ENCODE measurements at places on chromosomes 4 and X. TPM values are rescaled to one million over a fixed set of nuclear protein-coding genes. Genes with fewer than 3 reads are reported as not detected.

- no peak for DNase-seq
Observed at GRCh38 chr4:53986062-53986461, 78.3 kb downstream of the CHIC2 start.

GRCh38 chr4:103478210-103478609 lies 241.6 kb downstream of the TACR3 start:
- no peak for DNase-seq

GRCh38 chrX:41087201-41087600 lies 2.0 kb downstream of the USP9X start:
- no peak for DNase-seq

SLC10A6 gene
- 0.66 TPM for total RNA-seq

DNA sequence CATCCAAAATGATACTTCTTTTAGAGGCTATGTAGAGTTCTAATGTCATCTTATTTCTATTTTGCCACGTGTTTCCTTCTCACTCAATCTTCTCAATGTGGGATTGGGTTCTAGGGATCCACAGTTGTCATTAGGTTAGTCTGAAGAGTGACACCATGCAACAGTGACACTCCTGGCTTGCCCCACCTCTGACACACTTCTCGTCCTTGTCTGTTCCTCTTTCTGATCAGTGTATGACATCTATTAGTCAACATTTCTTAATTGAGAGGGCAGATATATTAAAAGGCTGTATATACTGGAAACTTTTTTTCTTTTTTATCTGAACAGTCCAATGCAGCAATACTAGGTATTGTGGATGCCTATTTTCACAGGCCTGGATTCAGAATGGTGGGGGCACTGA lies 67.6 kb upstream of the GYPA start:
- DNase-seq, result no peak

DNA sequence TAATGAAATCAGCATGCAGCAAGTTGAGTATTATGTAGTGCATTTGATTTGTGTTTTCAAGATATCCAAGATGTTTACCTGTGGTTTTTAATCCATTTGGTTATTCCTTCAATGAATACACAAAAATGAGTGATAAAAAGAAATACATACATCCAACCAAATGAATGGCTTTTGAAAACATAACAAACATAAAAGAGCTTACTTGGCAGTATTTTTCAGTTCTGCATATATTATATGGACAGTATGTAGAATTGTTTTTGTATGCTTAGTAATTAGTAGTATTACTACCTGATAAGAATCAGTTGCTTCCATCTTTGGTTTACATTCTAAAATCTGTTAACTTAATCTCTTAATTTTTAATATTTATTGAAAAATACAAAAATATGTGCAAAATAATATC lies 908.9 kb upstream of the AGA start:
- no peak for DNase-seq

- no peak for DNase-seq
Observed at GRCh38 chrX:70762285-70762684, 146.2 kb downstream of the TEX11 start.

SRPX2 gene
- 27.5 TPM for total RNA-seq

DNA sequence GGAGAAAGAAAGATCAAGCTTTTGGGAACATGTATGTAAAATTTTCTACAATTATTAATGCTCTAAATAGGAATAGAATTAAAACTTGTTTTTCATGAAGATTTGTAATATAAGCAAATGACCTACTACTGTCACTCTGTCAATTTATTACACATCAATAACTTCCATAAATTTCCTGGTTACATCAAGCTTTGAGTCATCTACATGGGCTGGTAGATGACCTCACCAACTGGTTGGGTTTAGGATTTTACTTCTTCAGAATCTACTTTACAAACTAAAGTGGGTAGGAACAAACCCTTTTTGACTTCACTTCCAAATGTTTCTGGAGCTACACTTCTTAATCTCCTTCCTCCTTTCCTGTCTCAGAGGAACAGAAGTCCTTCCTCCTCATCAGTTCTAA lies 12.0 kb upstream of the LRAT start:
- DNase-seq, result no peak

KIAA0232 gene
- 70.4 TPM for total RNA-seq

GRCh38 chr4:152996111-152996571 lies 60.0 kb downstream of the FHDC1 start:
- no peak for DNase-seq

GRCh38 chr4:83454686-83455085 lies 937 bp downstream of the HELQ start:
- DNase-seq, result no peak

MAGEA1 gene
- total RNA-seq, result not detected

GRCh38 chr4:187390646-187391045 lies 604.9 kb upstream of the ZFP42 start:
- no peak for DNase-seq

TMSB15C gene
- total RNA-seq, result not detected

DOCK11 gene
- 4.6 TPM for total RNA-seq

GIMD1 gene
- total RNA-seq, result not detected

MYOZ2 gene
- 809 TPM for total RNA-seq

UGT2B17 gene
- total RNA-seq, result not detected

DNA sequence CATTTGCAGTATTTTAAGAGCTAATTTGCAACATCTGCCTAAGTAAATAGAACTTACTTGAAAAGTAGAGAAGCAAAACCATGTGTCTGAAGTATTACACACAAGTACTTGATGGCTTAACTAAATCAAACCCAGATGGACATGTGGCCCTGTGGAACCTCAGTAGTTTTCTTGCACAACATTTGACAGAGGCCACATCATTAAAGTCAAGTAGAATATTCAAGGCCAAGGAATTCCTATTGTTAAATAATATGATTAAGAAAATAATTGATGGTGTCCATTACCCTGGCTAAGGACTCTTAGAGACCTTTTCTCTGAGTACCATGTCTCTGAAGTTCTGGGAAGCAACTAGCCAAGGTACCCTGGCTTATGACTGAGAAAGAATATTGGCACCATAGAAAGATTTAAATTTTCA lies 135.4 kb upstream of the OTUD4 start:
- DNase-seq, result no peak

- DNase-seq, result no peak
Observed at GRCh38 chr4:172105918-172106317, 292.7 kb downstream of the GALNTL6 start.

ZNF81 gene
- 7.1 TPM for total RNA-seq

DNA sequence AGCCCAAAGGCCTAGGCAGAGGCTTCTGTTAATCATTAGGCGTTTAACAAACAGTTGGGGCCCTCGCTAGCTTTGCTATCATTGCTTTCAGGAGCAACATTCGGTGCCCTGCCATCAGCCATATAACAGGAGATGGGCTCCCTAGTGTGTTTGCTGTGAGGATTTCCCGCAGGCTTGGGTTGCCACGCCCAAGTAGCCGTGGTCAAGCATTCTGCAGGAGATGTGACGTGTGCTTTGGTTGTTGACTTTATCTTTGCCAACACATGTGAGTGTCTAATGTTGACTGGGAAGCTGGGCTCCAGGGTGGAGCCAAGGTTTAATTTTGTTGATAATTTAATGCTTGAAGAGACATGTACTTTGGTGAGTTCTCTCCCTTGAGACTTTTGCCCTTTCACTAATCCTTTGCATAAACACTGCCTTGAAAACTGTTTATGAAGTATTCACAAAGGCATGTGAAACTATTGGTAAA lies 184.6 kb upstream of the KIT start:
- no peak for DNase-seq

NIPAL1 gene
- 0.33 TPM for total RNA-seq

TLL1 gene
- 0.88 TPM for total RNA-seq

GRCh38 chr4:164926301-164926700 lies 49.3 kb downstream of the APELA start:
- no peak for DNase-seq

TRIM75 gene
- total RNA-seq, result not detected

DNA sequence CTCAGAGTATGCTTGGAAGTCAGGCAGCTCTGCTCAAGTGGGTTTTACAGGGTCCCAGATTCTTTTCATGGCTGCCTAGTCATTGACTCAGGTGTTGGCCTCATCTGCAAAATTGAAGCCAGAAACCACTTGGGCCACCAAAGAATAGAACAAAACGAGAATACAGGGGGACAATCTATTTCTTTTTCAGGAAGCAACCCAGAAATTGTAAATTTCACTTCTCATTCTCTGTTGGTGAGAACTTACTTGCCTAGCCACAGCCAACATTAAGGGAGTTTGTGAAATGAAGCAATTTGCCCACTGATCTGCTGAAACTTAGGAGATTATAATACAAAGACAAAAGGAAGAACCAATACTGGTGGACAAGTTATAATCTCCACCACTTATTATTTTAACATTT lies 8.6 kb upstream of the TKTL2 start:
- DNase-seq, result no peak

- DNase-seq, result no peak
Observed at GRCh38 chrX:63855896-63856295, 70.9 kb upstream of the ARHGEF9 start.

DNA sequence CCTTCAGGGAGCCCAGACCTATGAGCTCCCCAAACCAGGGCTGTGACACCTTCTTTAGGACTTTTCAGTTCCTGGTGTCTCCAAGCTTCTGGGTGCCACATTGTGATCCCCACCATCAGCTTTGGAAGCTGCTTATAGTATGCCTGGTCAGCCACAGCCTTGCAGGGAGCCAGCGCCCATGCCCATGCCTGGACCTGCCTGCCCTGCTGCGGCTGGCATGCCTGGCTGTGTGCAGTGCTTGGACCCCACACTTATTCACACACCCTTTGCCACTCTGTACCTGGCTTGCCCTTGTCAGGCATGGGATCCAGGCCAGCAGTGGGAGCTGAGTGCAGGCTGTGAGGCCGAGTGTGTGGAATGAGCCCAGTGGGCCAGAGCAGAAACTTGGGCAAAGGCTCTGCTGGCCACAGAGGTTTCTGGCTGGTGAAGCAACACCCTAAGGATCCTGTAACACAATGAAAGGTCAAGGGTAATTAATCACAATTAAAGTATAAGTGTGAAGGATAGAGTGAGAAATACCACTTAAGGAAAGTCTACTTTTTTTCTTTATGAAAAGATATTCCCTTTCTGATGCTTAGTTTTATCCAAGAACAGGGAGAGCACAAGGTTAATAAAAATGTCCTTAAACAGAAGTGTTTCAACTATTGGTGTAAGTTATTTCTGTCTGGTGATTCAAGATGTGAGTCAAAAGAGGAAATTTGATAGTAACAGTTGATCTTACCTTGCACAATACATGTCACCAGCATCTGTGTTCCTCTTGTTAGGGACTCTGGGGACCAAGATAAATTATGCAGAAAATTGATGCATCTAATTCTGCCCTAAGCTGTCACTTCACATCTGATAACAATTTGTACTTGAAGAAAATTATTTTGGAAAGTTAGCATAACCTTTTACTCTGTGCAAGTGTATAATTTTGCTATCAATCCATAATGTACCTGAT lies 161.8 kb downstream of the FAM47A start:
- DNase-seq, result no peak

DNA sequence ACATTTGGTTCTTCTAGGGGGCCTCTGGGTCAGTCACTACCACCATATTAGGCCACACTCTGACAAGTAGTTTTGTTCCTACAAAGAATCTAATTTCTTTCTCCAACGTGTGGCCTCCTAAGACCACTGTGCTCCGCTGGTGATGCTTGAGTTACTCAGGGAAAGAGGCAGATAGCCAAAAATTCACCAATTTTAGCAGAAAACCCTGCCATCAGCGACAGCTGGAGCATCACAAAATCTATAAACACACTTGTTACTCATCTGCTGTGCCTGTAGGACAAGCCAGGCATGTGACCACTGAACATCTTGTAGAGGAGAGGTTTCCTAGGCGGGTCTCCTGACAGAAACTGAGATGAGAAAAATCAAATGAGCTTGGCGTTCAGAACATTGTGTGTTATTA lies 105.4 kb downstream of the SYNPO2 start:
- DNase-seq, result no peak

DNA sequence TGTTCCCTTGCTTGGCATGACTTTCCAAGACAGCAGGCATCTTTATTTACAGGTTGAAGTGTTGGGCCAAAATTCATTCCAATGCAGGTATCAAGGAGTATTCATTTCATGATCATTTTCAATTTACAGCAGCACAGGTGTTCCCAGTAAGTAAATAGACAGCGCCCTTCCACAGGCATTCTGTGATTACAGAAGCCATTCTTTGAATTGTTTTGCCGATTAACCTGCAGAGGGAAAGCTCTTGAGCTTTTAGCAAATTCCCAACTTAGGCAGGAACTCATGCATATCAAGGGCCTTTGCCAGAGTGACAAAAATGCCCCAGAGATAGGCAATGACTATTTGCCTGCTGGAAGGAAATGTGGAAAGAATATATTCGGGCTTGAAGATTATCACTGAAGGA lies 6.8 kb downstream of the TXK start:
- DNase-seq, result no peak
